G401 (cell line): ENCODE measurements at places on chromosomes 4 and X.

GRCh38 chr4:112289407-112290253, 3.9 kb upstream of the TIFA start:
- no peak for DNase-seq

GRCh38 chr4:116724249-116724648, 361.1 kb downstream of the TRAM1L1 start:
- no peak for DNase-seq

DNA sequence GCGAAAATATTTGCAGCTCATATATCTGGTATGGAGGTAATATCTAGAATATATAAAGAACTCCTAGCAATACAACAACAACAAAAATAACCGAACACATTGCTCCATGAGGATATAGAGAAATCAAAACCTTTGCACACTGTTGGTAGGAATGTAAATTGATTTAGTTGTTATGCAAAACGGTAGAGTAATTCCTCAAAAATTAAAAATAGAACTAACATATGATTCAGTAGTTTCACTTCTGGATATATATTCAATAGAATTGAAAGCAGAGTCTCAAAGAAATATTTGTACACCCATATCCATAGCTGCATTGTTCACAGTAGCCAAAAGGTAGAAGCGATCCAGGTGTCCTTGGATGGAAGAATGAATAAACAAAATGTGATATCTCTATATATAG, 203.0 kb upstream of the CNKSR2 start:
- no peak for DNase-seq

DNA sequence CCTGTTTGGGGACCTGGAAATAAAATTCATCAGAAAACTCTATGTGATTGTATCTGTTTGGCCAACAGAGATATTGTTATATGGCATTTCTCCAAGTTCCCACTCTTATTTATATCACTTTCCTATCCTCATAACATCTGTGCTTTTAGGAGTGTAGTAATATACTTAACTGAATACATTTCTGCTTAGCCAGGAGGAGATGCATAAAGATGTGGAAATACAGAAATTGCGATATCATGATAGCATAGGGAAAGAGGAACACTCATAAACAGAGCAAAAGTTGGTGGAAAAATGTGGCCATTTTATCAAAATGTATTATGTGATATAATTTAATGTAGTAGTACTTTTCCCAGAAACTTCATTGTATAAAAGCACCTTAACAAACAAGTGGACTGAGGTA, 46.1 kb upstream of the TSPAN7 start:
- no peak for DNase-seq

GRCh38 chrX:129831091-129831885, 12.4 kb downstream of the ZDHHC9 start:
- no peak for DNase-seq

DNA sequence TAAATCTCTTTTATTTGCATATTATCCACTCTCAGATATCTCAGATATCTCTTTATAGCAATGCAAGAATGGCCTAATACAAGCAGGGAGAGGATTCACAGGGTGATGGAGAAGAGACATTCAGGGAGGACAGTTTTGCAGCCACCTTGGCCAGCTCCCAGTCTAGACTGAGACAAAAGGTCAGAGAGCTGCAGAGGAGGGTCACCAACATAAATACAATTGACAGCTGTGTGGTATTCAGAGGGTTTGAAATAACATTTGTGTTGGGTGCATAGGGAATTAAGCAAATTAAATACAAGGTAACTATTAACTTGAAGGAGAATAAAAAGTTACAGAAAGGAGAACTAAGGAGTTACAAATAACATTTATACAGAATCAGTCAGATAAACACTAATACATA, 189.5 kb upstream of the TAPT1 start:
- no peak for DNase-seq

GRCh38 chr4:104969394-104970082, 177.1 kb upstream of the TET2 start:
- no peak for DNase-seq

DNA sequence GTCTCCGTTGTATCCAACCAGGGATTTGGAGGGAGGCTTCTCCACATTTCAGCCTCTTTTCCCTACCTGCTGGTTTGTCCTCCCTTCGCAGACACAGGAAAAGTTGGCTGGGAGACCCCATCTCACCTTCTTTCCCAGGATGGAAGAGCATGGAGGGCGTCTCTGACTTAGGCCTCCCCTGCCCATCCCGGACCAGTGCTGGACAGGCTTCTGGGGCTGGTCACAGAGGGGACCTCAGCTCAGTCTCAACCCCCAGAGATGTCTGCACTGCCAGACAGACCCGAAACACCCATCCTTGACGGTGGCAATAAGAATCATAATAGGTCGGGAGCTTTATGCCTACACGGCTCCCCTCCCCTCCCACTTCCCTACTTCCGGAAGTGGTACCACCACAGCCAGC, 1.6 kb downstream of the WFS1 start:
- peak; percentile 20 for DNase-seq

DNA sequence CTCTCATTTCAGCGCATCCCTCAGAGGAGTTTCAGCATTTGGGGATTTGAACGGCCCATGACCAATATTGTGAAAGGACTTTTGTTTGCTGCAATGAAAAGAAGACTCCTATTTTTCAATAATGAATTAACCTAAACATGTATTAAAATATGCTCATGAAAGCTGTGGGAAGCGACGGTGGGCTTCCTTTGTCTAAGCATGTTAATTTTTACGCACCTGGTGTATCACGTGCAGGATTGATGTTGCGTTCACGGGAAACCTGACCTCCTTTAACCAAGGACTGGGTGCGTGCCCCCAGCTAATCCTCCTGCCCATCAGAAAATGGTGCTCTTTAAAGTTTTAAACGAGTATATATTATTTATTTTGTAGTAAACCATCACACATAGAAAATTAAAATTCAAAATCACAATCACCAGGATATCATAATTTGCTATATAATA, 590 bp upstream of the CCDC110 start:
- DNase-seq: peak; percentile 40

- DNase-seq: no peak
Measured at GRCh38 chr4:110540982-110541451, 65.1 kb downstream of the ENPEP start.

DNA sequence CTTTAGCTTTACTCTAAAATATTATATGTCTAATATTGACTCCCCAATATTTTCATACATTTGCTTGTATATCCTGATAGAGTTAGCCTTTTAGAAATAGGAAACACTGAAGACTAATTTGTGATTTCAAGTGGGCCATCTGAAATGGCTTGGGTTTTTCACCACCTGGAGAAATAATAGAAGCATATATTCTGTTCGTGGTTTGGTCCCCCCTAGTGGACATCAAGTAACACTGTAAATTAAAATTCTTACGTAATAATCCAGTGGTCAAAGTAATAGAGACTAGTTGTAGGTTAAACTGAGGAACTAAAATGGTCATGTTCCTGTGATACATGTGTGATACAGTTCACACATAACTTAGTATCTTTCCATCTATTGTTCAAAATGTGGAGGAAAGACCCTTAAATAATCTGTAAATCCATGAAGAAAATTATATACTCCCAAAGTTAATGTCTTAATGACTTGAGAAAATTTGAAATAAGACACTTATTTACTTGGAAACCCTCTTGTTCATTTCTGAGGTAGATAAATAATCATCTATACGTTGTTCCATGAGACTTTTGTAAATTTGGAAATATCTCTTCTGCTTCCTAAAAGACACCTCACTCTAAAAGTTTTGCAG, 79.8 kb upstream of the SMARCAD1 start:
- no peak for DNase-seq

- DNase-seq: no peak
Measured at GRCh38 chr4:6942238-6942800, 32.7 kb downstream of the TBC1D14 start.

- no peak for DNase-seq
Measured at GRCh38 chrX:15977644-15978043, 123.0 kb upstream of the AP1S2 start.

DNA sequence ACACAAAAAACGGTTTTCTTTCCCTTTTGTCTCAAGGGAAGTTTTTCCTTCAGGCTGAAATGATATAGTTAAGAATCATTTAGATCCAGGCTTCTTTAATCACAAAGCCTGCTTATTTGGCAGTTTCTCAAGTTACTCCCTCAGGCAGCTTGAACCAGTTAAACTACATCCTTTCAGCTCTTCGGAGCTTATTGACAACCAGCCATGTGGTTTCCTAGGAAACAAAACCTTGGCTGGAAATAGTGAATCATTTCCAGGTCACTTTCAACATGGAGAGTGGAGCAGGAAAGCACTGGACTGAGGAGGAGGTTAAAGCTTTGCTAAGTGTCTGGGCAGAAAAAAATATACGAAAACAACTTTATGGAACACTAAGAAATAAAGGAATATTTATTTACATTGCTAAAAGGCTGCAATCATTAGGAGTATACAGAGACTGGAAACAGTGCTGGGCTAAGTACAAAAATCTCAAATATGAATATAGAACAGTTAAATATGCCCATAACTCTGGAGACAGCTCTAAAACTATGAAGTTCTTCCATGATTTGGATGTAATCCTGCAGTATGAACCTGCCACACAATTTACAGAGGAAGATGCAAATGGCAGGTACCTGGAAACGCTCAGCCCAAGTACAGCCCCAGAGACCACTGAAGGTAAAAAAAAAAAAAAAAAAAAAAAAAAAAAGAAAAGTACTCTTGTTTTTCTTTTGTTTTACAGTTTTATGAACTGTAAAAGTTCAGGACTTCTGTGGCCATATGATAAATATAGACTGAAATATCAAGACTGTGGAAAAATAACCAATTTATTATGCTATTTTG, 23.2 kb upstream of the AASDH start:
- DNase-seq: peak; percentile 97

DNA sequence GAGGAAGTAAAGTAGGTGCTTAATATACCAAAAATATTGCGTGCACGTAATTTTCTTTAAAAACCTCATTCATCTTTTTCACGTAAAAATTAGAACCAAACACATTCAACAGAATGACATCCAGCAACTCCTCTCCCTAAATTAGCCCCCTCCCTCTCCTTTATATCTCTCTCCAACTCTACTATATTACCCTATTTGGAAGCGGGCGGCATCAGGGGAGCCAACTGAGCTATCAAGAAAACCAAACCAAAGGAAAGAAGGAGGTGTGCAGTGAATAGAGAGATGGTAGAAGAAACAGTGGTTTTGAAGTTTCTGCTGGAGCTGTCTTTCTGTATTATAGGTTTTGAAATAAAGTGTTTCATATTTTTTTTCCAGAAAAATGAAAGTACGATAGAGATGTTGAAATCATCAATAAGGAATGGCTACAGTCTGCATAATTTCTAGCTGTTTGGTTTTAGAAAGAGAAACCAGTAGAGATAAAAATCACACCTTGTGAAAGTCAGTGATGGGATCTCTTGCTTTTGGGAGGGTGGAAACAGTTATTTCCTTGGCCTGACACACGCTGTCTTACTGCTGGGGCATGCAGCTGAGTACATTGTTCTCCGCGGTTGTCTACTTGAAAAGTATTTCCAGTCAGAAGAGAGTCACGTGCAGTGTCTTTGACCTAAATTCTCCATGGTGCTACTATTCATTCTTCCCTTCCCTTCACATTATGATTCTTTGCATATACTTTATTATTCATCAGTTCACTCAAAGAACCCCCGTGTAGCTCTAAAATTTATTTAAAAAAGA, 94.1 kb upstream of the WDR17 start:
- DNase-seq: no peak

DNA sequence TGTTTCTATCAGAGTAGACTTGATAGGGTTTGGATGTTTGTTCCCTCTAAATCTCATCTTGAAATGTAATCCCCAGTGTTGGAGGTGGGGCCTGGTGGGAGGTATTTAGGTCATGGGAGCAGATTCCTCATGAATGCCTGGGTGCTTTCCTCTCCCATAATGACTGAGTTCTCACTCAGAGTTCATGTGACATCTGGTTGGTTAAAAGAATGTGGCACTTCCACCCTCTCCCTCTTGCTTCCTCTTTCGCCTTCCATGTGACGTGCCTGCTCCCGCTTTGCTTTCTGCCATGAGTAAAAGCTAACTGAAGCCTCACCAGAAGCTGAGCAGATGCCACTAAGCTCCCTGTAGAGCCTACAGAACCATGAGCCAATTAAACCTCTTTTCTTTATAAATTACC, 47.3 kb upstream of the SRPX start:
- DNase-seq: no peak

DNA sequence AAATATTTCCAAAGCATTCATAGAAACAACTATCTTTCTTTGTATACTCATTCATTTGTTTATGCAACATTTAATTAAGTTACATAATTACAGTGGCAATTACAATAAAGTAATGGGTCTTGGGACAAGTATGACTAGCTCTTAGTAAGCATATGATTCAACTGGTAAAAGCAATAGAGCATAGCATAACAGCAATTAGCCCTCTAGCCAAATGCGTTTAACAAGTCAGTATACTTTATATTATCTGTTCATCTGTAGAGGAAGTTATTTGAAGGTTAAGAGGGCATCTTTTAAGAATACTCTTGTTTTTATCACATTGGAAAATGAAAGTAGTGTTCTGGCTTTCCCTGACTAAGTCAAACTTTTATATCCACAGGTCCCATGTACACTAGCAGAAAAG, 198.1 kb upstream of the UGT8 start:
- DNase-seq: no peak

- no peak for DNase-seq
Measured at GRCh38 chr4:16896881-16897750, 1.3 kb downstream of the LDB2 start.

GRCh38 chrX:42920752-42921151, 142.8 kb upstream of the PPP1R2C start:
- no peak for DNase-seq

DNA sequence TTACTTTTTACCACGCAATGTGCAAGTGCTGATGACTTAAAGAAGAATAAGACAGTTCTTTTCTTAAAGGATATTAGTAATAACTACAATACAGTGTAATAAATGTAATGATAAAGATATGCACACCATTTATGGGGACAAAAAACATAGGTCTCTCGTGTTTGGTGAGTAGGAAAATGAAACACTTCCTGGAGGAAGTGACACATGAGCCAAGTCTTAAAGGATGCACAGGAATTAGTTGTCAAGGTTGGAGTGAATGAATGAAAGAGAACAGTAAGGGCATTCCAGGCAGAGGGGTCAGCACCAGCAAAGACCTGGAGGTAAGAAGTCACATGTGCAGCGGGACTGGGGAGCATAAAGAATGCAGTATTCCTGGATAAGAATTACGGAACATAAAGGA, 112.7 kb downstream of the SH3RF1 start:
- DNase-seq: no peak

DNA sequence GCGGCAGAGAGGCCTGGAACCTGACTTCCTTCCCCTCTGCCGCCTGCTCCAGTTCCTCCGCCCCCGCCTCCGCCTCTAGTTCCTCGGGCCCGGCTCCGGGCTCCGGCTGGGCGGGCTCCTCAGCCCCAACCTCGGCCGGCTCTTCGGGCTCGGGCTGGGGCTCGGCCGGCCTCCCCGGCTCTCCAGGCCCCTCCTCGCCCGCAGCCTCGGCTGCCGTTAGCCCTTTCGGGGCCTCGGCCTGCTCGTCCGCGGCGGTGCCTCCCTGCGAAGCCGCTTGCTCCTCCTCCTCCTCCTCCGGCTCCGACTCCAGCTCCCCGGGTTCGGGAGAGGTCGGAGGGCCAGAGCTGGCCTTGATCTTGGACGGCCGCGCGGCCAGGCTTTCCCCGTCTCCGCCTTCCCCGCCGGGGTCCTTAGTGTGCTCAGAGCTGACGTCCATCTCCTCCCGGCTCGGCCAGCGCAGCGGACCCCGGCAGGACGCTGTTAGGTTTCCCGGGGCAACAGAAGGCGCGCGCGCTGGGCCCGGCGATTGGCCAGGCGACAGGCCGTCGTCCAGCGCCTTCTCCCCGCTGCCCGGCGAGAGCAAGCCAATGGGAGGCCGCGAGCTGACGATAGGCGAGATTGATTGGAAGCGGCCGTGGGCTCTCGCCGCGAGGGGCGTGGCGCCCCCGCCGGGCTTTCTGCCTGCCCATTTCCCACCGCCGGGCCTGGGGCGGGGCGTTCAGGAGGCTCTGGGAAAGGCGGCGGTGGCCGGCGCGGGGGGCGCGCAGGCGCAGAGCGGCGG, 479 bp upstream of the TADA2B start:
- peak; percentile 97 for DNase-seq
